ENCODE measurements at places on chromosomes 13 and 19.

DNA sequence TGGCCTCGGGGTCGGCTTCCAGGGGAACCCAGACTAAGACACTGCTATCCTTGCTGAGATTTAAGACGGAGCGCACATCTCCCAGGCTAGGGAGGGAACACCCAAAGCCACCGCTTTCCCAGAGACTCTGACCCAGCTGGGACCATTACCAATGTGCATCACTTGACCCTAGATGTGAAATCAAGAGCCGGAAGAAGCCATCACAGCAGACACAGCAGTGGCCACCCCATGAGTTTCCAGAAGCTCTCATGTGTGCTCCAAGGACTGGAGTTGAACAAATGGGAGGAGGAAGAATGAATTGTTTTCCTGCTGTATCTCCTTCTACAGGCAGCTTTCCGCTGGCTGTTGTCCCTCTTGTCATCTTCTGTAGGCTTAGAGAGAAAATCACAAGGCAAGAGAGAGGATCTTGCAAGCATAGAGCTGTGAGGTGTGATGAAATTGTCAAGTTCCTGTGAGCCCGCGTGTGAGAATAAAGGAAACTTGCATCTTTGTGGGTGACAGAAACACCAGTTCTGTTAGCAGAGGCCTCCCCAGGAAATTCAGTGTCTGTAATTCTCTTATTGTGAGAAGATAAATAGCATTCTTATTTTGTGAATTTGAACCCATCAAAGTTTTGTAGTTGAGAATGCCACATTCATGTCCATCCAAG, 711.8 kb downstream of the UQCRFS1 start:
- no peak for DNase-seq

DNA sequence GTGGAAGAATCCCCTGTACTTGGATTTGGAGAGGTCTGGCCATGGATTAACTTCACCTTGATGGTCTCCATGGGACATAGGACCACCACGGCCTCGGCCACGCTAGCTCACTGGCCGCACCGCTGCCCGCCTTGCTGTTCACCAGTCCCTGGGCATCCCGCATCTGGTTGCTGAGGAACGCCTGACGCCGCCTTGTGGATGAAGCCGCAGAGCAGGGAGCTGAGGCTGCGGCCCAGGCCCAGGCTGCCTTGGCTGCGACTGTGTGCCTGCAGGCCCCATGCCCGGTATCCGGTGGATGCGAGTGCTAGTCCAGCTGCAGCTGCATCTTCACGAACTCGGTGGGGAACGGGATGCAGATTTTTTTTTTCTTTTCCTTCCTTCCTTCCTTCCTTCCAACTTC, 1407.1 kb downstream of the UQCRFS1 start:
- DNase-seq, result no peak

DNA sequence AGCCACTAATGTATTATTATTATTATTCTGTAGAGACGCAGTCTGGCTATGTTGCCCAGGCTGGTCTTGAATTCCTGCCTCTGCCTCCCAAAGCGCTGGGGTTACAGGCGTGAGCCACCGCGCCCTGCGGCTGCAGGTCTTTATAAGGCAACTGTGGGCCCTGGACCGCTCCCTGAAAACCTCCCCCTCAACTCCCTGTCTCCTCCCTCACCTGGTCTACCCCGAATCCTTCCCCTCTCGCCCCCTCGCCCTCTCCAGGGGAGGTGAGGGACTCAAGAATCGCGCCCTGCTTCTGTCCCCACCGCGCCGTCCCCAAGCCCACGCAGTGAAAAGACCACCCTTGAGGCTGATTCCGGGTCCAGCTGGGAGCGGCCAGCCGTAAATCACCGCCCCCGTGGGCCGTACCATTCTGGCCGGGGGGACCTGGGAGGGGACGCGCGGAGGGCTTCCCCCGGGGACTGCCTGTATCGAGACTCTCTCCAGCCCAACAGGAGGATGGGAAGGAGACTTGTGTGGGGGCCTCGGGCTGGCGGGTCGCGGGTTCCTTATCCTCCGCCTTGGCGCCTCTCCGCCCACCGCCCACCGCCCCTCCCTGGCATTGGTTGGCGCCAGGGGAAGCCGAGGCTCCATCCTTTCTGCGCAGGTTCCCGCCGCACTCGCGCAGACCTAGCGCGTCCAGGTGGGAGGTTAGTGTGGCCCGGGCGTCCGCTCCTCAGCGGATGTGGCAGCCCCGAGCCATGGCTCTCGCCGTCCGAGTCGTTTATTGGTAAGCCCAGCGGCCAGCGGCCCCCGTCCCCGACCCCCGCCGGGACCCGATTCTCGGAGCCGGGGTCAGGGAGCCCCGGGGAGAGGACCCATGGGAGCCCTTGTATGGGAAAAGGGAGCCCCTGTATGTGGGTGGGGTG, at the start of gene SELENOW:
SELENOW (plus strand) TSS at position 655 of the 905 bp plus-strand sequence; CDS start at position 738, 83 bp downstream.
- peak; percentile 57 for DNase-seq

DNA sequence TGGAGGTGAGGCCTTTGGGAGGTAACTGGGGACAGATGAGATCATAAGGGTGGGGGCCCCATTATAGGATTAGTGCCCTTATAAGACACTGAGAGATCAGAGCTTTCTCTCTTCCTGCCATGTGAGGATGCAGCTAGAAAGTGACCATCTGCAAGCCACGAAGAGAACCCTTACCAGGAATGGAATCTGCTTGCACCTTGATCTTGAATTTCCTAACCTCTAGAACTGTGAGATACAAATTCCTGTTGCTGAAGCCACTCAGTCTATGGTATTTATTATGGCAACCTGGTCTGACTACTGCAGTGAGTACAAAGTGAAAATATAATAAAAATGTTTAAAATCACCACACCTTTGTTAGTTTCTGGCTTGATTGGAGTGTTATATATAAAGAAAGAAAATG, 388.0 kb downstream of the LMO7 start:
- DNase-seq, result no peak

GRCh38 chr19:24004166-24004565, 82.8 kb upstream of the ZNF254 start:
- DNase-seq, result no peak

DNA sequence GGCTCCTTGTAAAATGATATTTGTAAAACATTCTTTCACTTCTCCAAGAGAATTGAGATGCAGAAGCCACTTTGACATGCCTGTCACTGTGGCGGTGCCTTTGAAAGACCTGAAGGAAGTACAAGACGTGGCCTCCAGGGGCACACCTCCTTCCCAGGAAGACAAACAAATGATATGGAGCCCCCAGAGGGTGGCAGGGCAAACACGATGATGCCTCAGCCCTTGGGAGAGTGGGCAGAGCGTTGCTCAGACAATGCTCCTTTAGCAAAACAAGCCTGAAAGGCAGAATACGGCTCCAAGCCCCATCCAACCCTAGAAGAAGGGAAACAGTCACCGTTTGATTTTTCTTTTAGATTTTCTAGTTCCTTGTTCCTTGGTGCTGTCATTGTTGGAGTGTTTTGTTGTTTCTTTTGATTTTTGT, 9.2 kb upstream of the ATP12A start:
- DNase-seq, result no peak

DNA sequence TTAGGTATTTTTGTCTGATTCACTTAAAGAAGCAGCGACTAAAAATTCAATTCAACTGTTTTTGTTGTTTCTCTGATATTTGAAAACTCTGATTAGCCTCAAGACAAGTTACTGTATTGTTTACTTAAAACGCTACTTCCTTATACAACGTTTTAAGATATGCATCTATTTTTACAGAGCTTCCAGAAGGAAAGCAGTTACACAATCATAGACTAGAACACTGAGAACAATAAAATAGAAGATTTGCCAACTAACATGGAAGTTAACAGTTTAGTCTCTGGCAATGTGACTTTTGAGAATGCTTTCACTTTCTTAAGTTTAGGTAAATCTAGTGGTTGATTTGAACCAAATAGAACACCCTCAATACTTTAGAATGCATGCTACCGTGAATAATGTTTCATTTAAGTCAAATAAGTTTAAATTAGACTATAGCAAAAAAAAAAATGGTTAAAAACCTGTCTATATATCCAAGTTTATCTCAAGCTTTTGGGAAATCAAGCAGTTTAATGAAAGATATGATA, 614.8 kb downstream of the DACH1 start:
- no peak for DNase-seq

DNA sequence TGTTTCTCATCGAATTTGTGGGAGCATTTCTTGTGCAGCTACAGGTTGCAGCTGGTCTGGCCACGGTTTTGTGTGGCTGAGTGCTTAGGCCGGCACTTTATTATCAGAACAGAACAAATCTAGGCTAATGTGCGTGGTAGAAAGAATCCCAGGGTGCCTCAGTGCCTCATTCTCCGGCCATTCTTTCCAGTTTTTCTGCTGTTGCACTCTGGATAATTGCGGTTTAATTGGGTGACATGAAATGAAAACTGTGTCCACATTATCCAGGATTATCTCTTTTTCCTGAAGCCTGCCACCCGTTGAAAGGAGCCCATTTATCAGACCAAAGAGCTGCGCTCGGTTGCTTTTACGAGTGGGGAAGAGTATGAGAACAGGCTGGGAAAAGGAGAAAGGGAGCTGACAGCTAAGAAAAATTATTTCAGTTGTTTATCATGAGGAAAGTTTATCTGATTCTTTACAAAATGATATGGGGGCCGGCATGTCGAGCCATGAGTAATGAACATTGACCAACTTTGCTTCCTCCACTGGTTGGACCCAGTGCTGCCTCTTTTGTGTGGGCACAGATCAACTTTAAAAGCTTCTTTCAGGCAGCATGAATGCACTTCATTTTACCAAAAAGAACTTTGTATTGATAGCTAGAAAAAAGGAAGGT, 117.0 kb upstream of the SOX21 start:
- DNase-seq, result no peak

Measured in T follicular helper cell (primary cell).